Spinal cord (tissue), 10 donors: ENCODE measurements at places on chromosomes 5 and 9. TPM values are rescaled to one million over a fixed set of nuclear protein-coding genes. Genes with fewer than 3 reads are reported as not detected.

DNA sequence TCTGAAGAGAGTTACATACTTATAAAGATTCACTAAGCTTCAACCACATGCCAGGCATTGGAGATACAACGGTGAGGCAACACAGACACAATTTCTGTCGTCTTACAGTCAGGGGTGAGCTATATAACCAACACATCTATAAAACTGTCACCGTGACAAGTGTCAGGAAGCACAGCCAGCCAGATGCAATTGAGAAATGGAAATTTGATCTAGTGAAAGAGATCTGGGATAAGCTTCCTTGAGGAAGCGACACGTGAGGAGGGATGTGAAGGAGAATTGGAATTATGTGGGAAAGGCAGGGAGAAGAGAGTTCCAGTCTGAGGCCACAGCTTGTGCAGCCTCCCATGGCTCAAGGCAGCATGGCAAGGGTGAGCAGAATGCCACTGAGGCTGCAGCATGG, 50.9 kb upstream of the ZNF354B start:
- H3K27me3 ChIP-seq = no peaks in the 10 kb centered on the region
- H3K27ac ChIP-seq = no peak overlapping the region
- DNase-seq = no peak

GAPT gene
- 1.3 TPM for total RNA-seq

- DNase-seq = no peak
- H3K4me3 ChIP-seq = no peak overlapping the region
- H3K27ac ChIP-seq = no peak overlapping the region
- H3K36me3 ChIP-seq = no peaks in the 10 kb centered on the region
- no peaks in the 10 kb centered on the region for H3K27me3 ChIP-seq
- H3K4me1 ChIP-seq = peaks cover 4% of the 10 kb centered on the region
Measured at GRCh38 chr5:54656261-54656728, 138.7 kb downstream of the SNX18 start.

TMC1 gene
- 0.89 TPM for total RNA-seq
